EL (cell line): ENCODE measurements at places on chromosomes 7 and 10.

DNA sequence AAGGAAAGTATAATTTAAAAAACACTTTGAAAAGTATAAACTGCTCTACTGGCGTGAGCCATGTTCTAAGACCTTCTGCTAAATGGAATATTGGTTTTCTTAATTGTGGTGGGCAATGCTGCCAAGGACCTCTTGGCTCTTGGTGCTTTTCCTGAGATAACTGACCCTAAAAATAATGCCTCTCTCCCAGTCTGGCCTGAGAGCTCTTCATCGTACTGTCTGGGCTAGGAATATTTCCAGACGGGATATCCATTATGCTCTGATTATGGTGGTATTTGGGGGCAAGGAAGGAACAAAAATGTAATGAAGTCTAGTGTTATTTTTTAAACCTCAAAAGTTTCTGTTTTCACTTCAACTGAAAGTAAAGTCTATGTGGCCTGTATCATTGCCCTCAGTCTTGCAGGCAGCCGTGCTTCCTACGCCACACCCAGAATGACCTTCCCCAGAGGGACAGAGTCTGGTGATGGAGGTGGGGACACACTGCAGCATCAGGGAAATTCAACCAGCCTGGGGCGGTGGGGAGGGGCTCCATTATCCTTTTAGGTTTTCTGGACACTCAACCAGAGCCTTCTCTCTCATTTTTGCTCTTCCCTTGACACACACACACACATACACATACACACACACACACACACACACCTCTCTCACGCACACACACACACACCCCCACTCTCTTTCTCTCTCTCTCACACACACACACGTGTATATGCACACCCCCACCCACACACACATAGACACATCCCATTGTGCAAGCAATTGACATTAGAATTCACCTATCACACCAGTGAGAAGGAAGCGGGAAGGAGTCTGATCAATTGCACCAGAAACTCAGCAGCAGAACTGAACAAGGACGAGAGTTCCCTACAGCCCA lies 99.6 kb downstream of the LRRC18 start:
- no peak for DNase-seq

GRCh38 chr10:9175200-9175599 lies 1120.7 kb downstream of the GATA3 start:
- DNase-seq = no peak

GRCh38 chr10:6012121-6012905 lies 35.0 kb upstream of the IL15RA start:
- no peak for DNase-seq

- no peak for DNase-seq
Observed at GRCh38 chr10:71742301-71743088, 22.9 kb upstream of the C10orf105 start.

GRCh38 chr10:24715246-24715769 lies 8.4 kb downstream of the ARHGAP21 start:
- DNase-seq = no peak

GRCh38 chr7:84317536-84317935 lies 122.9 kb upstream of the SEMA3A start:
- DNase-seq = no peak

GRCh38 chr7:56121440-56121839 lies 5.2 kb upstream of the NUPR2 start:
- no peak for DNase-seq

DNA sequence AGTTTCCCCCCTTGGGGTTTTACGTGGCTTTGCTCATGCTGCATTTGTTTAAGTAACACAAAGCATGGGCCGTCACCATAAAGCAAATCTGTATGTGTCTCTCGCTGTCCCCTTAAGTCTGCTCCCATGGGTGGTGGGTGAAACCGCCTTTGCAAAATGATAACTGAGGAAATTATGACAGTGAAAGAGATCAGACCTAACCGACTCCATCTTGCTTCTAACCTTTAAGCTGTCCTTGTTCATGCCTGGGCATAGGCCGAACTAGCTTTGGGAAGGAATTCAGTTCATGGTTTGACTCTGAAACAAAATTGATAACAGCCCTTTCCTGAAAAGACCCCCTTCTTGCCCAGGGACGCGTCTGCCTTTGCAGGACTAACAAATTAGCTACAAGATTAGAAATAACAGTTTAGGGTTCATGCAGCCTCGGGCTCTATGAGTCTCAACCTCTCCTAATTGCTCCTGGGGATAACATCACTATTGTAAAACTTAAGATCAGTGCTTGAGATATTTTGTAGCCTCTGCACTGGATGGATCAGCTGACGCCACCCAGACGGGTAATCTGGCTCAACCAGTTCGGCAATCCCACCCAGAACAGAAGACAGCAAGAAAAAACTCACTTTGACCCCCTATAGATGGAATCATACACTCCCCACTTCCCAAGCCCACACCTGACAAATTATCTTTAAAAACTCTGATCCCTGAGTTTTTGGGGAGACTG lies 623.7 kb downstream of the TYW1 start:
- no peak for DNase-seq

GRCh38 chr7:104106108-104106905 lies 101.5 kb downstream of the ORC5 start:
- peak; percentile 30 for DNase-seq

- peak; percentile 95 for DNase-seq
Observed at GRCh38 chr10:77844713-77845445, 81.7 kb downstream of the DLG5 start.

DNA sequence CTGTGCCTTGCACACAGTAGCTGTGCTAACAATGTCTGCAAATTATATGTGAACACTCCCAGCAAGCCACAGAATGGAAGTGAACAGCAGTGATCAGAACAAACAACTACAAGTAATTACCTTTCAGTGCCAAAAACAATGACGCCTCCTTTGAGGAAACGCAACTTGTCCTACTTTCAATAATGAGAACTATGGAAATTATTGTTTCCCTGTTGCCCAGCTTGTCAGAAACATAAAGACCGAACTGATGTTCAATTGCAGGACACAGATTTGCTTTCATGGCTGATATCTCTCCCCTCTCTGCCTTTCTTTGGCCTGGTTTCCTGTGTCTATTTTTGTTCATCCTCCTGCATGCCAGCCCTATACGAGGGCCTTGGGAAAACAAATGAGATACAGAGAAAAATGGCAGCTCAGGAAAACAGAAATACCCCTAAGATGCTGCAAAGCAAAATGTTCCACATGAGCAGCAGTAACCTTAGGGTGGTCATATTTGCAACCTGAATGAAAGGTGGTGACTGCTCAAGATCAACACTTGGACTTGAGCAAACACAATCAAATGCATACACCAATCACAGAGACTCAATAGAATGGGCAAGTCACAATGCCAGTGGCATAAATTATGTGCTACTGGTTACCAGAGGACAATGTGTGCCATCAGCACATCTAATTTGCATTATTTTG lies 26.8 kb downstream of the COBL start:
- DNase-seq = no peak
